ENCODE measurements at places on chromosomes 3 and 15.

GRCh38 chr3:8532251-8532871, 30.7 kb downstream of the LMCD1 start:
- no peak for DNase-seq

DNA sequence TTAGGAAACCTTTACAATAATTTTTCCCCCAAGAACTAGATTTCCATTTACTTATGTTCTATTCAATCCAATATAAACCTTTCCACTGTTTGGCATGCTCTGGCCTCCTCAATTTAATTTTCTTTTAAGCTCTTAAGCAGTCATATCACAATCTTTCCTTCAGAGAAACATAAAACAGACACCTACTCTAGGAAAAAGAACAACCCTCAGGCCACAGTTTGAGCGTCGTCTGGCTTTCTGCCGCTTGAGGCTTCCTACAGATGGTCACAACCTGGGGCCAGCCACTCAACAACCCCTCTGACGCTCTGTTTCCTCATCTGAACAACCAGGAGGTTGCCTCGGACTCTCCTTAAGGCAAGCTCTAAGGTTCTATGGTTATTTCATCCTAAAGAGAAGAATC, 143.3 kb downstream of the ADAMTS17 start:
- DNase-seq, result no peak

GRCh38 chr3:101989578-101990200, 140.4 kb downstream of the NFKBIZ start:
- DNase-seq, result no peak

DNA sequence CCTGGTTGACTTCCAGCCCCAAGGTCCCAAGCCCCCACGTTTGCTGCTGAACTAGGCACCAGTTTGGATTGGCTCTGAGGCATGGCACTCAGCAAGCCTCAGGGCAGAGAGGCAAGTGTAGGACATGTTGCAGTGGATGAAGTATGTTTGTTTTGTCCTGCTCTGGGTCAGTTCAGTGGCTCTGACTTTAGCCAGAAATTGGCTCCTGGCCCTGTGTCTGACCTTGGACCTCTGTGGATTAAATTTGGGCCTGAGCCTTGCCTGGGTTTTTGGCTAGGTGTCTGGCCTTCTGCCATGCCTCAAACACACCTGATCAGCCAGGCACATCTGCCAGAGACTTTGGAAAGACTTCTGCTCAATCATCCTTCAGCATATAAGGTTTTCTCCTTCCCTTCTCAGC, 3.6 kb upstream of the MRAS start:
- DNase-seq, result no peak

DNA sequence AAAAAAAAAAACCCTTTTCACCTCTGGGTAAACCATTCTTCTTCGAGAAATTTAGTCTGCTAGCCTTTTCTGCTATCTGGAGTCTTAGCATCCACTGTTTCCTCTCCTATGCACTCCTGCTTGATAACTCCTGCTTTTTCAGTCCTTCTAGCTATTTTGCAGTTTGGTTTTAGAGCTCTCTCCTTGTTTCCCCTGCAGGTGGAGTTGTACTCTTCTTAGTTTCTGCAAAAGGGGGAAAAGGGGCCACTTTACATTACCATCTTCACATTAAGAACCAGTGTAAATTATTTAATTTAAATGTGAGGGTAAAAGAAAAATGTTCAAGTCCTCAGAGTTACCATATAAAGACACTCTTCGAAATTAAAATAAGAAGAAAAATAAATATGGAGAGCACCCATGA, 23.6 kb upstream of the MYLK start:
- no peak for DNase-seq

- DNase-seq, result no peak
These were observed 59.7 kb downstream of the LSM3 start for GRCh38 chr3:14238356-14238755.

- DNase-seq, result no peak
These were observed 803.7 kb upstream of the ARRDC4 start for GRCh38 chr15:97156739-97157265.

DNA sequence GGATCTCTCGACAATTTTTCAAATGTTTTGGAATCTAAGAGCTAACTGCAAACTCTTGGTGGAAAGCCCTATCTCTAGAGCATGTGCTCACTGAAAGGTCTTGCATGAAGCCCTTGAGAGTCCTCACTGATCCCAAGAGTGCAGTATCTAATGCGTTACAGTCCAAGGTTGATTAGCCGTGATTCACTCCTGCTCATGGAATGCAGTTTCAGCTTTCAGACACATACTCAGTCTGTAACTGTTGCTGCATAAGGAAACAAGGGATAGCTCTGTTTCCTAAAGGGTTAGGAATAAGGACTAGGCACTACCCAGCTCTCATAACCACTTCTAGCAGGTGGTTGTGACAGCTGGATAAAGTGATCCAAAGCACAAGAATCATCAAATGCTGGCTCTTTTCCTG, 687.4 kb upstream of the CFAP20DC start:
- DNase-seq, result no peak

- DNase-seq, result no peak
These were observed 224.4 kb downstream of the RYR3 start for GRCh38 chr15:33535135-33535534.

DNA sequence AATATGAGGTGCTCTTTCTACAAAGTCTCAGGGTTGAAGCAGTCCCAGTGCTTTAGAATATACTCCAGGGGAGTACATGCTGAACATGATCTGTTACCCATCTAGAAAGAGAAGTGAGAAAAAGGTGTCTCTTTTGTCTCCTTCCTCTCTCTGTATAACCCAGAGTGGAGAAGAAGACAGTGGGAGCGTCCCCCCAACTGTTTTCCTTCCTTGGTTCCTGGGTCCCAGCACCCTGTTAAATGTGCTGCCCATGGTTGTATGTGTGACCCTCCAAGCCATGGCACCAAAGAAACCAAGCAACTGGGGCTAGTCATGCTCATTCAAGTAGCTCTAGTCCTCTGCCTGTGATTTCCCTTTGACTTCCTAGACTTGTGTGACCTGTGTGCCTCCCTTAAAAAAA, 683.7 kb downstream of the TBL1XR1 start:
- DNase-seq, result no peak

GRCh38 chr15:82178061-82178460, 84.5 kb downstream of the EFL1 start:
- DNase-seq, result no peak

DNA sequence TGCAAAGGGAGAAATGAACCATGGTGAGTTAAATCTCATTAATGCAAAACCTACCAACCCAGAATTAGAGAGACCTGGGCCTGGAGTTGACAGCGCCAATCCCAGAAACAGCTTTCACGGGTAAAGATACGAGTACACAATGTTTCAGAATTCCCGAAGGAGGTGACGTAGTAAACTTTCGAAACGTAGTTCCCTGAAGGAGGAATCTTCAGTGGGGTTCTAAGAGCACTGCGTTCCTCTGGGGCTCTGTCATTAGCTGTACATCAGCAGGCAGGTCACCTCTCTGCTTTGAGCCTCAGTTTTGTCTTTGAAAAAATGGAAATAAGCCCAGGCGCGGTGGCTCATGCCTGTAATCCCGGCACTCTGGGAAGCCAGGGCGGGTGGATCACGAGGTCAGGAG, 152.3 kb downstream of the XXYLT1 start:
- no peak for DNase-seq

GRCh38 chr3:189766416-189766815, 135.2 kb downstream of the TP63 start:
- DNase-seq, result no peak

- DNase-seq, result peak; percentile 83
These were observed 64.6 kb downstream of the CYP11A1 start for GRCh38 chr15:74302821-74303359.

GRCh38 chr15:95292785-95293450, 1037.6 kb upstream of the NR2F2 start:
- DNase-seq, result no peak

GRCh38 chr3:78988324-78988723, 779.5 kb downstream of the ROBO1 start:
- no peak for DNase-seq

GRCh38 chr3:50213373-50213772, 8.3 kb downstream of the SLC38A3 start:
- no peak for DNase-seq

DNA sequence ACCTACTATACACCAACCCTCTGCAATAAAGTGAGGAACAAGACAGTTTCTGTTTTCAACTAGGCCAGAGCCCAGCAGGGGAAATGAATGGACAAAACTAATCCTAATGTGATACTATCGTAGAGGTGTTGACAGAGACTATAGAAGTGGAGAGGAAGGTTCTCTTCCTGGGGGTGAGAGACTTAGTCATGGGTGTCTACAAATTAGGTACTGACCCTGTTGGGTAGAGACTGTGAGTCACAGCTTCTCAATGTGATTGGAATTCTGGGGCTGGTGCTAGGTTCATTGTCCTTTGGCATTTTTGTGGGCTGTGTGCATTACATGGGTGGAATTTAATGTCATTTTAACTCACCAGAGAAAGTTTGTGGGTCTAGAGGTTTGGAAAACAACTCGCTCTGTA, 79.3 kb downstream of the ADAMTSL3 start:
- DNase-seq, result no peak

DNA sequence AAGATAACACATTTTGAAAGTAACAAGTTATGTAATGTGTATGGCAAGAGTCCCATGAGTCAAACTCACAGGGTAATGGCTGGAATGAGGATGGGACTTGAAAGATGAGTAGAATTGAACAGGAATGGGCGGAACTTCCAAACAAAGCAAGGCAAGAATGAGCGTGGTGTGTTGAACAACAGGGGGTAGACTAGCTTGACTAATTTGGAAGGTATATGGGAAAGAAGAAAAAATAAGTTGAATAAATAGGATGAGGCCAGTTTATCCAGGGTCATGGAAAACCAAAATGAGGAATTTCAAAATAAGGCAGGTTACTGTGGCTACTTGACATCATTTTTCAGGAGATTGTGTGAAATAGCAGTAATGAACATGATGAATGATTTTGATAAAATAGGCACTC, 2.5 kb upstream of the DPH6 start:
- DNase-seq, result no peak

DNA sequence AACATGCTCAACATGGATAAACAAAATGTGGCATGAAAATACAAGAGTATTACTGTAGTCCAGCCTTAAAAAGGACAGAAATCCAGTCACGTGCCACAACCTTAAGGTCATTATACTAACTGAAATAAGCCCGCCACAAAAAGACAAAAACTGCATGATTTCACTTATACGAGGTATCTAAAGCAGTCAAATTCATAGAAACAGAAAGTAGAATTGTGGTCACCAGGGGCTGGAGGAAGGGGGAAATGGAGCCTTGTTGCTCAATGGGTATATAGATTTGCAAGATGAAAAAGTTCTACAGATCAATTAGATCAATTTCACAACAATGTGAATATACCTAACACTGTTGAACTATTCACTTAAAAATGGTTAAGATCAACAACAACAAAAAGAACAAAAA, 7.4 kb downstream of the GLB1 start:
- no peak for DNase-seq

DNA sequence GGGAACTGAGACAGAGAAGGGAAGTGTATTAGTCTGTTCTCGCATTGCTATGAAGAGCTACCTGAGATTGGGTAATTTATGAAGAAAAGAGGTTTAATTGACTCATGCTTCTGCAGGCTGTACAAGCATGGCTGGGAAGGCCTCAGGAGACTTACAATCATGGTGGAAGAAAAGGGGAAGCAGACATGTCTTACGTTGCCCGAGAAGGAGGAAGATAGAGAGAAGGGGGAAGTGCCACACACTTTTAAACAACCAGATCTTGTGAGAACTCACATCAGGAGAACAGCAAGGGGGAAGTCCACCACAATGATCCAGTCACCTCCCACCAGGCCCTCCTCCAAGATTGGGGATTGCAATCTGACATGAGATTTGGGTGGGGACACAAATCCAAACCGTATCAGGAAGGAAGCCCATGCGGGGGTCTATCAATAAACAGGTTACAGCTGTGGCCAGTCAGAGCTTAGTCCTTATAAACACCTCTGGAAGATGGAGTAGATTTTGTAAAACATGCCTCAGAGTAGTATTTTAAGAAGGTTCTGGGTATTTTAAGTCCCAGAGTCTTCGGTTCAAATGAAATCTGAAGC, 153.9 kb downstream of the GHSR start:
- DNase-seq, result no peak

DNA sequence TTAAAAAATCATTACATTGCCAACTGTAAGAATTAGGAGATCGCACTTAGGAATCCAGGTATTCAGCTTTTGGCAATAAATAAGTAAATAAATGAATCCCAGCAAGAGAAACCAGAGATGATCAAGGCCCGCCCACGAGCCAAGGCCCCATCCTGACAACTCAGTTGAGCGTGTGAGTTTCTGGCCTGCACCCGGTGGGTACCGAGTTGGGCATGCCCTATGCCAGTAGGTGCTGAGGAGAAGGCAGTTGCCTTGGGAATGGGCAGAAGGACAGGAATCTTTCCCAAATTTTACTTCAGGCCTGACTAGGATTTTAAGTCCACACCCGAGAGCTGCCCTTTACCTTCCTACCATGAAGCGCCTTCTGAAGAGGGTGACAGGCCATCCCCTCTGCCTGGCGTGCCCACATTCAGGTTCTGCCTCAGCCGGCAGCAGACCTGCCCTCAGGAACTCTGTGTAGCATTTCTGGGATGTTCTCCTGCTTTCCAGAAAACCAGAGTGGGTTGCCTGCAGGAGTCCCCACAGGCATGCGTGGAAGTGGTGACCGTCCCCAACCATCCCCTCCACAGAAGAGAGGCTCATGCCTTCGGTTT, 99.3 kb upstream of the ALDH1A3 start:
- peak; percentile 7 for DNase-seq

- DNase-seq, result no peak
These were observed 125.0 kb upstream of the LIPC start for GRCh38 chr15:58306591-58307312.

DNA sequence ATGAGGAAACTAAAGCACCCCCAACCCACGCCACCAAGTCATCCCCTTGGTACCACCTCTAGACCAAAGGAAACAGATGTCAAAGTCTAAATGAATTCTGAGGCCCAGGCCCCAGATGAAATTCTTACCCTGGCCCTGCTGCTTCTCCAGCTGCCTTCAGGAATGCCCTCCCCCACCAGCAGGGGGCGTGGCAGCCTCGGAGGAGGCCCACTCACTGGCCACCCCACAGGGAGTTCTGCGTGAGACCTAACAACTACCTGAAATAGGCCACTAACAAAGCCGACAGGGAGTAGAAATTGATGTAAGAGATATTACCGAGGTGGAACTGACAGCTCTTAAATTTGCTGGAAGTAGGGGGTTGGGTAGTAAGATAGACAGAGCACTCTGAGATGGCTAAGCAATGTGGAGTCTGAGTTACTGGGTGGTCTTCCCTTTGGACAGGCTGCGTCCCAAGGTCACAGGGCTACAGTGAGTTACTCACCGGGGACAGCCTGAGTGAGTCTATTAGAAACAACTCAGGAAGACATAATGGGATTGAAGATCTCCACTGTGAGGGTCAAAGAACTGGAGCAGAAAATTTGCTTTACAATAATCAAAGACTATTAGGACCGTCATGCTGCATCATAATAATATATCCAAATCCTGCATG, 240.7 kb downstream of the SHOX2 start:
- DNase-seq, result peak; percentile 85

GRCh38 chr3:136639069-136639468, 113.1 kb downstream of the STAG1 start:
- DNase-seq, result no peak

DNA sequence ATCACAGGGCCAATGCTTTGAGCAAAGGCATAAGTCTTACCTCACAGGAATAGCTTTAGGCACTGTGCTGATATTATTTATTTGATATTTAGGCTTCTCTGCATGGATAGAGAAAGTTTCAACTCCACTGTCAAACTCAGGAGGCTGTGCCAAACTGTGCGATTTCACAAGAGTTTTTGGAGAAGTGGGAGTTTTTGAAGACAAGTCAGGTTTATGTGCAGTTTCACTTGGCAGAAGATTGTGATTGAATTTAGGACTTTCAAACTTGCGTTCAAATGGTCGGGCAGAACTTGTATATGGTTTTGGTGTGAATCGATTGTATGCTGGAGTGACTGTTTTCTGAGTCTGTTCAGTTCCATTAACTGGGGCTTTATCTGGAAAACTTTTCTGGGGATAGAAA, 113.7 kb downstream of the TJP1 start:
- DNase-seq, result no peak
